ENCODE measurements at places on chromosomes 16 and 17.

GRCh38 chr16:12122202-12122601 is 145.7 kb downstream of the SNX29 start:
- DNase-seq = no peak

GRCh38 chr16:83300326-83300725 is 507.5 kb upstream of the HSBP1 start:
- no peak for DNase-seq

- no peak for DNase-seq
These were observed 147.6 kb upstream of the MPHOSPH6 start for GRCh38 chr16:82317411-82318167.

GRCh38 chr17:36443777-36444176 is 42.7 kb upstream of the ZNHIT3 start:
- no peak for DNase-seq

DNA sequence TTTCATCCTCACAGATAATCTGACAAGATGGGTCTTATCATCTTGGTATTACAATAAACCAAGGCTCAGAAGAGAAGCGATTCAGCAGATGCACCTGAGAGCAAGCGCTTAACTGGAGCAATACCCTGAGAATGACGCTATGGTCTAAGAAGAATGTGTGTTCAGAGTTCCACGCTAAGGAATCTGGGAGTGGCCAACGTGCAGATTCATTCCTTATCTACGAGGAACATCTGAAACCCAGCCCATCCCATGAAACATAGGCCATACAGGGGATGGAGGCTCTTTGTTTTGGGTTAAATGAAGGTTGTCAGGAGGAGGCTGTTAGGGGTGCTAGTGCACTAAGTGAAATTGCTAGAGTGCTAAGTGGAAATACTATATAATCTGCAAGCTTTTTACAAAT is 28.5 kb upstream of the KDM8 start:
- DNase-seq = no peak

- DNase-seq = peak; percentile 42
These were observed 14.9 kb downstream of the IGFBP4 start for GRCh38 chr17:40457964-40458791.

DNA sequence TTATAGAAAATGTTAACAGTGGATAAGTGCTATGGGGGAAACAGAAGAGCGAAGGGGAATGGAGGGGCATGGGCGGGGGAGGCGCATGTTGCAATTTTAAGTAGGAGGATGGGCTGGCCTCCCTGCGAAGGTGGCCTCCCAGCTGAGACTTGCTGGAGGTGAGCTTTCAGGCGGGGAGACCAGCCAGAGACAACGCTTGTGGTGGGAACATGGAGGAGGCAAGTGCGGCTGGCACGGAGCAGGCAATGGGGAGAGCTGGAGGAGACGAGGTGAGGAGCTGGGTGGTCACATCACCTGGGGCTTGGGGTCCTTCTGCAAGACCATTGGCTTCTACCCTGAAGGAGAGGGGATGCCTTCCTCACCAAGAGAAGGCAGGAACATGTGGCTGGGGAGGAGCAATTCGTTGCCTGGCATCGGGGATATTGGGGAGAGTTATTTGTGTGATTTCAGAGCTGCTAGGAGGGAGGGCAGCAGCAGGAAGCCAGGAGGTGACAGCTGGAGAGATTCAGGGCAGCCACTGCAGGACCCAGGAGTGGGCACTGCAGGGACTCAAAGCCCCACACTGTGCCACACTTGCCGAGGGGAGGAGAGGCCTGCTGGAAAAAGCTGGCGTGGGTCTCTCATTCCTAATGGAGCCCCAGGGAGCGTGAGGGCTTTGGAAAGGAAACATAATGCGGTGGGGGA is 34.4 kb downstream of the PMFBP1 start:
- peak; percentile 90 for DNase-seq

GRCh38 chr17:4433515-4434031 is at the start of gene SPNS3:
TSS of gene SPNS3 (plus strand) at chr17:4433940. CDS start at chr17:4433968, 28 bp downstream.
- no peak for DNase-seq

GRCh38 chr17:45282683-45283644 is 21.1 kb upstream of the SPATA32 start:
- peak; percentile 31 for DNase-seq
